ENCODE measurements at places on chromosomes 4 and X.

- no peak for DNase-seq
Observed at GRCh38 chrX:3962511-3963311, 249.3 kb upstream of the PRKX start.

DNA sequence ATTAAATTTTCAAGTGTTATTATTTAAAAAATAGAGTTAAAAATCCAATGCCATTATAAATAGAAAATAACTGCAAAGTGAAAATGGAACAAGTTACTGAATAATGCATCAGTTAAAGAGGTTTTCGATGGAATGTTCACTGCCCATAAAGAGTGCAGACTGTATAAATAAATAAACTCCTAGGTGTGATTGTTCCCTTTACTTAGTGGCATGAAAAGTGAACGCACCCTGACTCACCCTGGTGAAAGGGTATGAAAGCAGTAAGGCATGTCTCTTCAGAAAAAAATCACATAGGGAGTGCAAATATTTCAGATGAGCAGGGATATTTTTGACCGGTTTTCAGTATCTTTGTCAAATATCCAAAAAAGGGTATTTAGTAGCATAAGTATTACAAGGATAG is 387.8 kb downstream of the DCAF12L2 start:
- no peak for DNase-seq

DNA sequence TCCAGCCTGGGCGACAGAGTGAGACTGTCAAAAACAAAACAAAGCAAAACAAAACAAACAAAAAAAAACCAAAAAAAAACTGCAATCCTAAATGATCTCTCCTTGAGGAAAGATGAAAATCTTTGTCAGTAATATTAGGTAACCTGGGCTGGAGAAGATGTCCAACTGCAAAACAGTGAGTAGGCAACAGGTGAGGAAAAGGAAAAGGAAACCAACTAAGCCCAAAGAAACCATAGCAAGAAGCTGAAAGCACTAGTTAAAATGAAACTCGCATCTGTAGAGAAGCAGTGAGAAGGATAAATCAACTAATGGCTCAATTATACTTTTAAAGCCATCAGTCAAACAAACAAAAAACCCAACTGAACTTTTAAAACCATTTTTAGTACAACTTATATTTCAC is 54.2 kb downstream of the ENOX2 start:
- DNase-seq = no peak

DNA sequence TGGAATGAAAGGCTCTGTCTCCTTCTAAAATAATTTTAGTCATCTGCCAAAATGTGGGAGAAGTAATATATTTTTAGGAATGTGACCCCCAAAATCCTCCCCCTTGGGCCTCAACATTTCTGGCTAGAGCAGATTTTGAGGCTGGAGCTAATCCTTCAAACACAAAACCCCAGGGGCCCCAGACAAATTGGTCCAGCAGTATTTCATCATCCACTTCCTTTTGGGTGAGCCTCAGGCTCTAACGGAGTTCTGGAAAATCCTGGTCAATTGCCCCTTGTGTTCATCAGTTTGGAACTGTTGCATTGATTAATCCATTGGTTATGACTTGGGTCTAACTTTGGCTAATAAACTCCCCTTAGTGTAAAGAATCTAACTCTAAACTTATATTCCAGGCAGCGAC is 67.4 kb upstream of the PCDH19 start:
- DNase-seq = no peak

- no peak for DNase-seq
Observed at GRCh38 chr4:13126976-13127910, 356.9 kb downstream of the RAB28 start.

- no peak for DNase-seq
Observed at GRCh38 chrX:140767646-140768045, 58.1 kb downstream of the LINC00632 start.

DNA sequence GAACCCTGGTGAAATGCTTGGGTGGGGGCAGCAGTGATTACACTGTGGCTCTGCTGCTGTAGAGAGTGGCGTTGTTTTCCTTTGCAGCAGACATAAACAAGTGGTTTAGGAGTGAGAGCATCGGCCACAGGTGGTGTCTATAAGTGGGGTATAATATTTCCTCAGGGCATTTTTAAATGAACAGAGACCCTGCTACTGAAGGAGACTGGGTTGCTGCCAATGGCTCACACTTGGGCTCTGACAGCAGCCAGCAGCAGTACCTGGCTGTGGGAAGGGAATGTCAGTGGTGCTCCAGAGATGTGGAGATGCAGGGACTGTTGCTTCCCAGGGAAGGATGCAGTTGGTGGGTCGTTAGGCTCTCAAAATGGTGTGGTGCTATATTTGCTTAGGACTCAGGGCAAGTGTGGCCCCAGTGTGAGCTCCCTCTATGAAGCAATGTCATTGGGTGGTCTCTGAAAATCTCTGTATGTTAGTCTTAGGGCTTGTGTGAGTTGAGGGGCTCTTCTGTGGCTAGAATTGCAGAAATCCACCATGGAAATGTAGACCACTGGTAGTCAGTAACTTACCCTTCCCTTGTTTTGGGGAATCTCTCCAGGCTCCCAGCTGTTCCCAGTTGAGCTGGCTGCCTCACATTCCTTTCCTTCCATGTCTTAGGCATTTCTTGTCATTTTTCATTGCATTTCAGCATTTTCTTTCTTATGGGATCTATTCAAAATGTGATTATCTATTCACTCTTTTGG is 1023.0 kb upstream of the GRID2 start:
- DNase-seq = no peak

- DNase-seq = no peak
Observed at GRCh38 chr4:183515411-183515810, 10.6 kb downstream of the ING2 start.
